Daoy (cell line): ENCODE measurements at places on chromosomes 13 and 19. TPM values are rescaled to one million over a fixed set of nuclear protein-coding genes. Genes with fewer than 3 reads are reported as not detected.

DNA sequence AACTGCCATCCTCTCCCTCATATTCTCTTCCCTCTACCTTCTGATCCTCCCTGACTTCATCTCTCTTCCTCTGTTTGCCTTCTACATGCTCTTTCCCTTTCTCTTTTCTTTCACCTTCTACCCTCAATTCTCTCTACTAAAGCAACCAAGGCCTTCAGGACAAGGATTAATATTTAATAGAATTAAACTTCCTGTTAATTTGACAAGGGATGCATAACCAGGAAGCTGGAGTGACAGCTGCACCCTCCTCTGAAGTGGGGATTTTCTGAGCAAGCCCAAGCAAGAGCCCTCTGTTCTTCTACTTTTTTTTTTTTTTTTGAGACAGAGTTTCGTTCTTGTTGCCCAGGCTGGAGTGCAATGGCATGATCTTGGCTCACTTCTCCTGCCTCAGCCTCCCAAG lies 63.4 kb upstream of the MED4 start:
- DNase-seq, result no peak

DNA sequence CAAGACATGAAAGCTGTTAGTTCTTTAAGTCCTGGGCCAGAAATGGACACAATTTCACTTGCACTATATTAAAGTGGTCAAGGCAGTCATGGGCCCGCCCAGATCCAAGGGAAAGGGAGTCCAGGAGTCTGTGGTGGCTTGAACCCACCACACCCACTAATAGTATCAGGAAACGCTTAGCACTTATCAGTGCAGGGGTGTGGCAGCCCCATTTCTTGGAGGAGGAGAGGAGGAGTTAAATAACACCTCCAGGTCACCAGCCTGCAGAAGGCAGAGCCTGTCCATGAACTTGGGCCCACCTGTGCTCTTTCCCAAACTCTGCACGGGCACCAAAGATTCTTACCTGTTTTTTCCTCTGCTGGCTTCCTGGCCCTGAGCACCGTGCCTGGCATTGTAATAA lies 5.4 kb upstream of the NTN5 start:
- DNase-seq, result no peak

GRCh38 chr13:67138970-67139369 lies 91.2 kb downstream of the PCDH9 start:
- DNase-seq, result no peak

GRCh38 chr13:73991384-73991783 lies 142.8 kb downstream of the KLF12 start:
- no peak for DNase-seq

DNA sequence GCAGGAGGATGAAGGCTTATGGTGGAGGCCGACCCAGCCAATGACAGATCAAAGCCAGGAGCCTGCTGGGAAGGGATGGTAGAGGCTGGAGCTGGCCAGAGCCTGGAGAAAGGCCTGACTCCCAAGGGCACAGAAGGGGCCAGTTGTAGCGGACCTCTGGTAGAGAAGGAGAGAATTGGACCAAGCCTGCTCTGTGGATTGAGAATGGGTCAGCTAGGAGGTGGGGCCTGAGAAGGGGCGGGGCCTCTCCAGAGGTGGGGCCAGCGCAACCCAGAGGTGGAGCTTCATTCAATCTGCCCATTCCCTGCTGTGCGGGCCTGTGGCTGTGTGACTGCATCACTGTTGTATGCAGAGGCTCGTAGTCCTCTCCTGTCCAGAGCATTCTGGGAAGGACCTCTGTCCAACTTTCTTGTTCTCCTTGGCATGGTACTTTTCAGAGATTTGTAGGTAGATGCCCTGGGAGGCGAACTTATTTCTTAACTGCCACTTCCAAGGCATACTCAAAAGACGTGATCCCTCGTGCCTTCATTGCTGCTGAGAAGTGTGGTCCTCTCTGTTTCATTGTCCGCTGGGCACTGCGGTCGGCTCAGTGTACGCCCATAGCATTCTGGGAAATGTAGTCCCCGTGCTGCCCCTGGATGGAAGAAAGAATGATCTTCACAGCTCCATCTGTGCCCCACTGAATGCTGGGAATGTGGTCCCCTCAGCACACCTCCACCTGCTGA lies 6.7 kb downstream of the GRIN2D start:
- DNase-seq, result peak; percentile 74

- peak; percentile 90 for DNase-seq
These were observed at the start of gene POU4F1 for GRCh38 chr13:78603240-78603957. TSS of gene POU4F1 (minus strand) at chr13:78603552. CDS start at chr13:78603326, 226 bp downstream.

GRCh38 chr19:42251572-42252358 lies 3.2 kb downstream of the ERF start:
- DNase-seq, result no peak

The PEG3 gene
- total RNA-seq, result 4.1 and 6.6 TPM in 2 replicates
